Mesothelial cell of epicardium (in vitro differentiated cells): ENCODE measurements at places on chromosomes 1 and 21. TPM values are rescaled to one million over a fixed set of nuclear protein-coding genes. Genes with fewer than 3 reads are reported as not detected.

GRCh38 chr1:211352985-211353515 lies 26.4 kb downstream of the TRAF5 start:
- H3K4me3 ChIP-seq: no peak overlapping the region
- H3K4me1 ChIP-seq: peaks cover 5% of the 10 kb centered on the region
- no peak overlapping the region for H3K27ac ChIP-seq
- H3K36me3 ChIP-seq: peaks cover 30% of the 10 kb centered on the region
- H3K27me3 ChIP-seq: no peaks in the 10 kb centered on the region

PRKCZ gene
- 53.0 to 55.5 TPM (median 54.5 TPM) in 3 replicates for total RNA-seq

- peaks cover 17% of the 10 kb centered on the region for H3K4me1 ChIP-seq
- H3K4me3 ChIP-seq: no peak overlapping the region
- no peak overlapping the region for H3K27ac ChIP-seq
- H3K27me3 ChIP-seq: peaks cover 48% of the 10 kb centered on the region
These were observed 3.1 kb downstream of the DNM3 start for GRCh38 chr1:171844381-171844780.

HAO2 gene
- total RNA-seq: 0.16 to 0.27 TPM in 2 of 3 replicates, not detected in the other

DNA sequence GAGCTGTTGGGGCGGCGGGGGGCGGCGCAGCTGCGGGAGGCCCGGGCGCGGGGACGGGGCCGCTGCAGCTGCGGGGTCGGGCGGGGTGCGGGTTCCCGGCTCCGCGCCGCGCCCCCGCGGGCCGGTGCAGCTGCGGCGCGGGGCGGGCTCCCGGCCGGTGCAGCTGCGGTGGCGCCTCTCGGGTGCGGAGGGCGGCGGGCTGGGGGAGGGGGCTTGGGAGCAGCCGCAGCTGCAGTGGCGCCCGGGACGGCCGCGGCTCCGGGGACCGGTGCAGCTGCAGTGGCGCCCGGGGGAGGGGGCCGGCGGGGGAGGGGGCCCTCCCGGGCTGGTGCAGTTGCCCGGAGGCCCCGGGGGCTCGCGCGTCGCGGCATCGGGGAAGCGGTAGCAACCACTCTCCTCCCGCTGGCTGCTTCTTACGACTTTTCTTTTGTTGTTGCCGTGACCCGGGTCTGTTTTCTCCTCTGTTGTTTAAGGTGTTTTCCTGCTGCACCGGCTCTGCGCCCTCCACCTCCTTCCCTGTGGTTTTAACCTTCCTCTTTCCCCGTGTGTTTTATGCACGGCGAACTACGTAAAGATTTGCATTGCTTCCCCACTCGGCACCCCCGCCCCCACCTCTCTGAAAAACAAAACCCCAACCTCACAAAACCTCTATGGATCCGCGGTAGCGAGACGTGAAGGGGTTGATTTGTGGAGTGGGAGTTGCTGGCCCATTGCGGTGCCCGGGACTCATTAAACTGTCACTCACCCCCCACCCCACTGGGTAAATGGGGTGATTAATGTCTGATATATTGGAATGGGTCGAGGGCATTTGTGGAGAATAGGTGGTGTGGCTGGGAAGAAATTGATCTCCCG lies 1.7 kb upstream of the ZBTB18 start:
- no peak for DNase-seq
- peaks cover 22% of the 10 kb centered on the region for H3K4me1 ChIP-seq
- no peaks in the 10 kb centered on the region for H3K27me3 ChIP-seq
- H3K4me3 ChIP-seq: no peak overlapping the region
- H3K36me3 ChIP-seq: no peaks in the 10 kb centered on the region

FAM167B gene
- 1.8 to 2.9 TPM (median 2.3 TPM) in 3 replicates for total RNA-seq

PTPN7 gene
- 0.31 to 0.49 TPM (median 0.32 TPM) in 3 replicates for total RNA-seq

KLHL20 gene
- total RNA-seq: 24.0 to 26.3 TPM (median 25.1 TPM) in 3 replicates

TMPRSS2 gene
- 1.3 to 2.6 TPM (median 1.9 TPM) in 3 replicates for total RNA-seq

- H3K27me3 ChIP-seq: peaks cover 4% of the 10 kb centered on the region
- H3K4me3 ChIP-seq: no peak overlapping the region
- peaks cover 6% of the 10 kb centered on the region for H3K4me1 ChIP-seq
These were observed 20.3 kb upstream of the SMYD2 start for GRCh38 chr1:214260561-214261205.

DNA sequence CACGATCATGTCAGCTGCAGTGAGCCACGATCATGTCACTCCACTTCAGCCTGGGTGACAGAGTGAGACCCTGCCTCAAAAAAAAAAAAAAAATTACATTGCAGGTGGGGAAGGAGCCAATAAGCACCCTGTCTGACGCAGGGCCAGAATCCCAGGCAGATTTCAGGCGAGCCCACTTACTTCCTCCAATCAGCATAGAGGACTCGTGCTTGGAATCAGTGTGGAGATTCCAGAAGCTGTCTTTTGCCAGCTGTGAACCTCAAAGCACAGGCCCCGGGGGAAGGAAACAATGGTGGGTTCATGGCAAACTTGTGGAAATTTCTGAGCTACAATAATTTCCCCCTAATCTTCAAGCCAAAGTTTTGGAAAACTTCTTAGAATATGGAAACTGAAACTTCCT lies 178.2 kb upstream of the ZNF644 start:
- H3K36me3 ChIP-seq: no peaks in the 10 kb centered on the region
- H3K27me3 ChIP-seq: peaks cover 1% of the 10 kb centered on the region
- no peaks in the 10 kb centered on the region for H3K4me1 ChIP-seq
- no peak for DNase-seq
- H3K4me3 ChIP-seq: no peak overlapping the region

DNA sequence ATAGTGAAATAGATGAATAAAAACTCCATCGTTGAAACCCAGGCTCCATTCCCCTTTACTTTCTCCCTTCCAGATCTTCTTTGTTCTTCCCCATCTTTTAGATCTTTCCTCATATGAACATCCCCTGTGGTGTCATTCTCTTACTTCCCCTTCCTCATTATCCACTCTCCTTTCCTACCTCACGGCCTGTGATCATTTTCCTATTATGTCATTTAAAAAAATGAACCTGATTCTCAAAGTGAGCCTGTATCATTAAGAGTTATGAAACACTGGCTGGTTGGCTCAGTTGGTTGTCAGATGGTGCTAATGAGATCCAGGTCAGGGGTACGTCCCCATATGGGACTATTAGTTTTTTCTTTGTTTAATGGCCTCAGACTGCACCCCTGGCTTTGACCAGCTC lies 38.3 kb downstream of the TCEANC2 start:
- no peak for DNase-seq
- peaks cover 3% of the 10 kb centered on the region for H3K36me3 ChIP-seq
- no peak overlapping the region for H3K4me3 ChIP-seq
- no peaks in the 10 kb centered on the region for H3K27me3 ChIP-seq

GRCh38 chr1:177922209-177922608 lies 47.6 kb downstream of the SEC16B start:
- no peak overlapping the region for H3K4me3 ChIP-seq
- H3K4me1 ChIP-seq: no peaks in the 10 kb centered on the region
- H3K36me3 ChIP-seq: no peaks in the 10 kb centered on the region
- no peak overlapping the region for H3K27ac ChIP-seq
- no peak for DNase-seq
- H3K27me3 ChIP-seq: peaks cover 5% of the 10 kb centered on the region

GRCh38 chr1:8153961-8154360 lies 127.9 kb upstream of the ERRFI1 start:
- H3K27ac ChIP-seq: peak overlapping the region; percentile 95
- H3K36me3 ChIP-seq: peaks cover 4% of the 10 kb centered on the region
- no peaks in the 10 kb centered on the region for H3K27me3 ChIP-seq
- no peak overlapping the region for H3K4me3 ChIP-seq
- peaks cover 38% of the 10 kb centered on the region for H3K4me1 ChIP-seq
- no peak for DNase-seq

GRCh38 chr1:230067419-230067870 lies 407 bp downstream of the GALNT2 start:
- H3K36me3 ChIP-seq: no peaks in the 10 kb centered on the region
- peak overlapping the region; percentile 89 for H3K27ac ChIP-seq
- no peak for DNase-seq
- peaks cover 6% of the 10 kb centered on the region for H3K27me3 ChIP-seq

DNA sequence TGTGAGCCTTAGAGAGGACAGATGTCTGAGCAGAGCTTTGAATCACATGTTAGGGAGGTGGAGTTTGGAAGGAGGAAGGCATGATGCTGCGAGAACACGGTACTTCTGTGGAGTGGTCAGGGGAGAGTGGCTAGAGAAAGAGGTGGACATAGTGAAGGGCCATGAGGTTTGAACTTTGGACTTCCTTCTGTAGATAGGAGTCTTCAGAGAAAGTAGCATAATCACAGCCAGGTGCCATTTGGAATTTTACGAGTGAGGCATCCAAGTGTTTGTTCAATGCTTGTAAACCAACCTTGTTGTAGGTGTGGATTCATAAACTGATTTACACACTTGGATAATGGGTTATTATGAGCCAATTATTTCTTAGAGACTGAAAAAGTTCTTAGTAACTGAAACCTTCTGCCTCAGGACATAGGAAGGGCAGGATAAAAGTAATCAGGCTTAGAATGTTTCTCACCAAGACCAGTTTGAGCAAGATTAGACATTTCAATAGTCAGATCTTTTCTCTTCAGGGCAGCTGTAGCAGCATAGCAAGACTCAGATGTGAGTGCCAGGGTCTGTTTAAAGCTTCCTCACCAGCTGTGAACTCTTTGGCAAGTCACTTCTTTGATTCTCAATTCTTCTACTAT lies 83.5 kb upstream of the HMCN1 start:
- H3K27ac ChIP-seq: peak overlapping the region; percentile 70
- H3K4me3 ChIP-seq: no peak overlapping the region
- DNase-seq: no peak
- peaks cover 43% of the 10 kb centered on the region for H3K4me1 ChIP-seq

DNA sequence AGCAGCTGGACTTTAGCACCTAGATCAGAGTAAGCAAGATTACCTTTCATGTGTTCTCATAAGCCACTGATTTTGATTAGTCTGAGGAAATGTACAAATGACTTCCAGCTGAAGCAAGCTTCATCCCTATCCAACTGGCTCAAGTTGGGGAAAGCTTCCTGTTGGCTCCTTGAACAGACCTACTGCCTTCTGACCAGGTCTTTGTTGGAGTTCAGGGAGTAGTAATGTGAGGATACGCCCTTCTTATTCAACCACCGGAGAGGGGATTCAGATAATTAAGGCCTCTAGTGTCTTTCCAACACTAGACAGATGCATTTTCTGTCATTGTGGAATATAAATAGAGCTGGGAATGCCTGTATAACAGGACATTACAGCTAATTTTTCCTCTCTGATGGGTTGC lies 268.9 kb downstream of the TGFB2 start:
- no peak overlapping the region for H3K27ac ChIP-seq
- H3K4me3 ChIP-seq: no peak overlapping the region
- no peaks in the 10 kb centered on the region for H3K27me3 ChIP-seq
- peaks cover 2% of the 10 kb centered on the region for H3K4me1 ChIP-seq
- DNase-seq: no peak
- no peaks in the 10 kb centered on the region for H3K36me3 ChIP-seq

AADACL3 gene
- total RNA-seq: not detected in 3 replicates

GRCh38 chr1:163072658-163073057 lies 3.5 kb downstream of the RGS4 start:
- H3K27ac ChIP-seq: no peak overlapping the region
- DNase-seq: no peak
- peaks cover 40% of the 10 kb centered on the region for H3K36me3 ChIP-seq
- H3K4me3 ChIP-seq: no peak overlapping the region
- peaks cover 2% of the 10 kb centered on the region for H3K27me3 ChIP-seq

GRCh38 chr1:34164771-34165391 lies at the start of gene CSMD2:
CSMD2 (minus strand) TSS chr1:34165230; CDS start chr1:34165097, 133 bp downstream.
- DNase-seq: peak; percentile 63
- peaks cover 17% of the 10 kb centered on the region for H3K4me1 ChIP-seq
- H3K36me3 ChIP-seq: no peaks in the 10 kb centered on the region
- H3K27me3 ChIP-seq: peaks cover 97% of the 10 kb centered on the region
- H3K27ac ChIP-seq: no peak within 1 kb of the TSS
- H3K4me3 ChIP-seq: peak within 1 kb of the TSS; percentile 53

GRCh38 chr1:247435030-247435758 lies 19.2 kb downstream of the NLRP3 start:
- H3K4me1 ChIP-seq: no peaks in the 10 kb centered on the region
- no peak for DNase-seq

FYB2 gene
- total RNA-seq: 0.34 to 0.45 TPM (median 0.40 TPM) in 3 replicates

- peaks cover 55% of the 10 kb centered on the region for H3K27me3 ChIP-seq
- H3K4me1 ChIP-seq: no peaks in the 10 kb centered on the region
- DNase-seq: no peak
- no peak overlapping the region for H3K4me3 ChIP-seq
- no peaks in the 10 kb centered on the region for H3K36me3 ChIP-seq
These were observed 13.6 kb upstream of the C1orf185 start for GRCh38 chr1:51088474-51088873.

DNA sequence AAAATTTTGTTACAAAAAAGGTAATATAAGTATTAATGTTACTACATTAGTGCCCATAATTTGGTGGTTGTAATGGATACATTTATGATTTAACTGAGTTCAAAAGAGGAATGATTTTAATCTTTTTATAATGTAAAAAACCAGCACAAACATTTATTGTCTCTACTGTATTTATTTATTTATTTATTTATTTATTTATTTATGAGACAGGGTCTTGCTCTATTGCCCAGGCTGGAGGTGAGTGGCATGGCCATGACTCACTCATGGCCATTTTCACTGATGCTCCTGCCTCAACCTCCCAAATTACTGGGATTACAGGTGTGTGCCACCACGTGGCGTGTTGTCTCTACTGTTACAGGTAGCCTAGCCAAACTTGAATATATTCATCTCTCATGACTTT lies 21.9 kb downstream of the SPEN start:
- H3K27ac ChIP-seq: no peak overlapping the region
- no peak overlapping the region for H3K4me3 ChIP-seq
- H3K4me1 ChIP-seq: peaks cover 7% of the 10 kb centered on the region
- H3K27me3 ChIP-seq: no peaks in the 10 kb centered on the region
- H3K36me3 ChIP-seq: peaks cover 13% of the 10 kb centered on the region

- no peak for DNase-seq
- peaks cover 2% of the 10 kb centered on the region for H3K36me3 ChIP-seq
- peaks cover 7% of the 10 kb centered on the region for H3K4me1 ChIP-seq
These were observed 149.5 kb downstream of the TTLL7 start for GRCh38 chr1:83849191-83850061.

TRAF3IP3 gene
- 0.85 to 1.2 TPM (median 1.1 TPM) in 3 replicates for total RNA-seq

BTG2 gene
- total RNA-seq: 186 to 192 TPM (median 191 TPM) in 3 replicates

DNA sequence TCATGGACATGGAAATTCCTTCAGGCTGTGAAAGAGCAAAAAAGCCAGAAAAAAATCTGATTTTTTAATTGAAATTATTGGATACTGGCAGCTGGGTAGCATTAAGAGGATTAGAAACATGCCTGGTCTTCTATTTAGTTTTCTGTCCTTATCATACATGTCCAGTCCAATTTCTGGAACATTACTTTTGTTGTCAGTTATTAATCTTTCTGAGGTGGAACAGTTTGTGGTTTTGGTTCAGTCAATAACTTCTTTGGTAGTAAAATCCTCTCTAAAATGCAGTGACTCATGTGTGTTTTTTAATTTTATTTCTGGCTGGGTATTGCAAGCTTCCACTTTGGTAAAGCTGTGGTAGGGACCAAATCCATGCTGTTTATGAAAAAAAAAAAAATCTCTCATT lies 687.0 kb upstream of the ADGRL2 start:
- DNase-seq: no peak
- peaks cover 5% of the 10 kb centered on the region for H3K4me1 ChIP-seq
- H3K27me3 ChIP-seq: no peaks in the 10 kb centered on the region
- H3K4me3 ChIP-seq: no peak overlapping the region
- no peaks in the 10 kb centered on the region for H3K36me3 ChIP-seq

- peaks cover 23% of the 10 kb centered on the region for H3K27me3 ChIP-seq
- no peaks in the 10 kb centered on the region for H3K36me3 ChIP-seq
- peaks cover 6% of the 10 kb centered on the region for H3K4me1 ChIP-seq
These were observed 35.8 kb upstream of the LMO4 start for GRCh38 chr1:87292684-87293493.
